Activated naive CD4-positive, alpha-beta T cell treated with anti-CD3 and anti-CD28 coated beads, Interleukin-2, amount 50 U/mL, for 72 hours (primary cell): ENCODE measurements at places on chromosomes 2 and 18. TPM values are rescaled to one million over a fixed set of nuclear protein-coding genes. Genes with fewer than 3 reads are reported as not detected.

Gene TXNDC2
- not detected for total RNA-seq

Gene NIFK
- total RNA-seq, result 157 TPM

Gene IL37
- not detected for total RNA-seq

Gene TRAF3IP1
- total RNA-seq, result 11.7 TPM

Gene DCDC2C
- not detected for total RNA-seq

Gene KCNG2
- total RNA-seq, result not detected

Gene TBR1
- 0.04 TPM for total RNA-seq

Gene PID1
- total RNA-seq, result not detected

Gene CUL3
- 68.9 TPM for total RNA-seq

Gene CFAP210
- not detected for total RNA-seq

Gene ATP6V1B1
- total RNA-seq, result not detected

Gene CRYGC
- total RNA-seq, result not detected

Gene EFEMP1
- not detected for total RNA-seq

Gene MYOM1
- total RNA-seq, result 1.9 TPM

Gene DNAH6
- 0.20 TPM for total RNA-seq

Gene COA5
- 30.3 TPM for total RNA-seq

Gene IL36B
- not detected for total RNA-seq

Gene NYAP2
- not detected for total RNA-seq

Gene CRYGD
- not detected for total RNA-seq

Gene B4GALT6
- 7.7 TPM for total RNA-seq

Gene LRATD1
- total RNA-seq, result not detected

Gene KCNF1
- total RNA-seq, result not detected

Gene RGPD3
- not detected for total RNA-seq

Gene THSD7B
- total RNA-seq, result not detected

Gene RETSAT
- total RNA-seq, result 20.2 TPM

Gene DNER
- total RNA-seq, result not detected

Gene SERPINB4
- total RNA-seq, result not detected

Gene AQP12A
- total RNA-seq, result not detected

Gene TBC1D8
- 2.6 TPM for total RNA-seq

Gene MSH2
- 56.0 TPM for total RNA-seq

Gene AKAIN1
- not detected for total RNA-seq

Gene FAP
- 0.29 TPM for total RNA-seq

Gene CCDC138
- total RNA-seq, result 16.0 TPM

Gene RTP5
- not detected for total RNA-seq

Gene ALPI
- total RNA-seq, result not detected

Gene SP5
- not detected for total RNA-seq

Gene MC5R
- not detected for total RNA-seq

Gene NEMP2
- 18.3 TPM for total RNA-seq
